ENCODE measurements at places on chromosomes 12 and 14.

DNA sequence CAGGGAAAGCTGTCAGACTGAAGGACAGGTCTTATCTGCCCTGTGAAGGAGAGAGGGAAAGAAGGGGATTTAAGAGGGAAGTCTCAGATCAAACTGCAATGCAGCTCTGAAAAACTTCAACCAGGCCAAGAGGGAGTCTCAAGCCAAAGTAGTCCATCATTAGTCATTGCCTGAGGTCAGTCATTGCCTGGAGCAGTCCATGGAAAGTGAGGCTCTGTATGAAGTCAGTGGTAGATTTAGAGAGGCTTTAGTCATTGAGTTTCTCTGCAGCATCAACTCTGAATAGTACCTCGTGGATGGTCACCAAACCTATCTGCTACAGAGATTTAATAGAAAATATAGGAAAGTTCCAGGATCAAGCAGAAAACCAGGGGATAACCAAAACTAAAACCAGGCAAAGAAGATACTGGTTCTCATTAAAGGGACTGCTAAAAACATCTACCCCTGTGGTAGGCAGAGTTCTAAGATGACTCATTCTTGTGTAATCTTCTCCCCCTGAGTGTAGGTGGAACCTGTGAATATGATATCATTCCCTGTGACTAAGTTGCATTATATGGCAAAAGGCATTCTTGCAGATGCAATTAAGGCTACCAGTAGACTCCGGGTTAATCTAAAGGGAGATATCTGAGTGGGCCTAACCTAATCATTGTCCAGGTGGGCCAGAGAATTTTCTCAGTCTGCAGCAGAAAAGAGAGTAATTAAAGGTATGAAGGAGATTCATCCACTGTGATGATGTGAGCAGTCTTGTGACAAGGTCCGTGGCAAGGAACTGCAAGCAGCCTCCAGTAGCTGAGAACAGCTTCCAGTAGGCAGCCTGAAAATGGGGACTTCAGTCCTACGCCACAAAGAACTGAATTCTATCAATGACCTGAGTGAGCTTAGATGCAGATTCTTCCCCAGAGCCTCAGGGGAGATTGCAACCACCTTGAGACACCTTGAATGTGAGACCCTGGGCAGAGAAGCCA lies 123.1 kb downstream of the GALC start:
- no peak for DNase-seq

DNA sequence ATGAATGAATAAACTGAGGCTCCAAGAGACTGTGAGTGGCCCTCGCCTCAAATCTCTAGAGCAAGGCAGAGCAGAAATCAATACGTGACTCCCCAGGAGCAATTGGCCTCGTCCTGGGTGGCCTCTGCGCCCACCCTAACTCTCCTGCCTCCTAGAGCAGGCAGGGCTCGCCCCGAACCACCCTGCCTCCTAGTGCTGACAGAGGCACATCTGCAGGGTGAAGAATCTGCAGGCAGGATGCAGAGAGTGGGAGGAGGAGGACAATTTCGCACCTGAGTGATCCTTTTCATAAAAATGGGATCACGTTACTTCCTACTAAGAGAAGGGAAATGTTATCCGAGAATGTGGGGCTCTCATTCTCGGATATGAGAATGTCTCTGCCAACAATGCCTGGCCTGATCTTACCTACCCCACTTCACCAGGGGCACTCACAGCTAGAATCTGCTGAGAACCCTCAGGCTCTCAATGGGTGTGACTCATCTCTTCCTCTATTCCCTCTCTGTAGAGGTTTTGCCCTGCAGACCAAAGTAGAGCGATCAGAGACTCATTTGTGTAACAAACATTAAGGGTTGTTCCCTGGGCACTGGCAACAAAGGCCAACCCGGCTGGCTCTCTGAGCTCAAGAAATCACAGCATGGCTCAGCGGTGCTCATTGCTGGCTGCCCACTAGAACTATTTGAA lies 61.7 kb upstream of the BCL2L14 start:
- no peak for DNase-seq

DNA sequence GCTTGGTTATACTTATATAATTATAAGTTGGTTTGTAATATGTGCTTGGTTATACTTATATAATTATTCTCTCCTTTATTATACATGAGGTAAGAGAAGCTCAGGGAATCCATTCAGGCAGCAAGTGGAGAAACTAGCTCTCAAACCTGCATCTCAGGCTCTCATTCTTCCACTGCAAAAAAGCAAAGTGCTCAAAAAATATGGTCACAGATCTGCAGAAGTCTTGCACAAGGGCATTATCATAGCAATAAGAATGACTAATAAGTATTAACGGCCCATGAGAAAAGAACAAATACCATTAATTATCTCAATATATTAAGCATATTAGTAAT lies 476 bp upstream of the TRAFD1 start:
- no peak for DNase-seq

DNA sequence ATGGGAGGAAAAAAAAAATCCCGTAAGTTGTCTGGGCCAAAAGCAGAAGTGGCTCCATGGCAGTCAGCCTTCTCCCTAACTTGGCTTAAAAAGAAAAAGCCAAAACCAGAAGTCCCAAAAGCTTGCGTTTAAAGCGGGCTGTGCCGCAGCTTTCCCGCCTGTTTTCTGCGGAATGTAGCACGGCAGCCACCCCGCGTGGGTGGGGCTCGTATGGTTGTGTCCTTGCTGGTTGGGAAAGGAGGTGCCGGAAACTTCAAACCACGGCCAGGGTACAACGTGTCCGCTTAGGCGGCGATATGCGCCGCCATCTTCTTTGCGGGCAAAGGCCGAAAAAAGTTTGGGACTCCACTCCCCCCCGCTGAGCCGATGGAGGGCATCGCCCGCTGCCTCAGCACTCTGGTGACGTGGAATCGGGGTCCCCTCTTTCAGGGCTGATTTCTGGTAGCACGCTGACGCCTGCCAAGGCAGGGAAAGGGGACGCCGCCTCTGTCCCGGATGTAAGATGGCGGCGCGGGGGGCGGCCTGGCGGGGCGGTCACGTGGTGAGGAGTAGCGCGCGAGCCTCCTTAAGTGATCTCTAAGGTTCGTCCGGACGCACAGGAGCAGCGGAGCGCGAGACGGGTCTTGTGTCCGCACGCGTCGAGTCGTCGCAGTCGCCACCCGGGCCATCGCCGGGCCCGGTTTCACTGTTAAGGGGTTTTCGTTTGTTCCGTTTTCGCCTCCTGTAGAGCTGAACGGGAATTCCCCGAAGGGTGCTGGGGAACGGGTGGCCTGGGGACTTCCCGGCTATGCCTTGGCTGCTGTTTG lies 135.8 kb downstream of the MON2 start:
- DNase-seq = peak; percentile 74

DNA sequence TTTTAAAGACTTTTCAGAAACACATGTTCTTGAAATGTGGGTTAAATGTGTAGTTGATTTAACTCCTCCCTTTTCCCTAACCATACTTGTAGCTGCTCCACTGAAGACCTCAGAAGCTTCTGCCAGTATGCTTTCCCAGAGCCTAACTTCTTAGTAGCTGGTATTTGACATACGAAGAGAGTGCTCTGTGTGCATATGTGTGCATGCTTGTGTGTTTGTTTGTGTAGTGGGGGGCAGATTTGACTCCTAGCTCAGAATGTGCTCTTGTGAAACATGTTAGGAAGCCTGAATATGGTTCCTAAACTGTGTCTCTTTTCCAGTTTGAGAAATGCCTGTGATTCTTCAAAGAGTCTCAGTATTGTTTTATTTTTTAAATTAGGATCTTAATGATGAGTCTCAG lies 420.4 kb downstream of the PCNX1 start:
- DNase-seq = no peak

Measured in cortex of kidney (tissue), 1 donor.